Right lobe of liver (tissue), 6 donors: ENCODE measurements at places on chromosomes 3 and 15.

DNA sequence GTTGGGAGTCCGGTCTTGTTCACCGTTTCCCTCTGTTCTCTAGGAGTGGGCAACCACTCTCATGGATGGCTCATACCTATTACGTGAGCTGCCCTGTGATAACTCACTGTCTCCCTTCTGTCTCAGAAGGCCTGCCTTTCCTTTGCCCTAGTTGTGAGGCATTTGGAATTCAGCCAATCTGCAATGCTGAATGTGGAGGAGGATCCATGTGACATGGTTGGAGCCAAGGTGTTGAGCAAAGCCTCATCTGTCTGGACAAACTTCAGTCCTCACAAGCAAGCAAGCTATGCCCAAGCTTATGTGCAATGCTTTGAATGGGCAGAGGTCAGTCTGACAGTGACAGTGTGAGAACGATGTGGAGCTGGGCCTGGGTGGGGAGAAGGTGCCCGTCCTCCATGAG, 37.8 kb upstream of the ATP10A start:
- no peak for DNase-seq

GRCh38 chr15:46270481-46271147, 635.8 kb downstream of the SQOR start:
- DNase-seq, result no peak

DNA sequence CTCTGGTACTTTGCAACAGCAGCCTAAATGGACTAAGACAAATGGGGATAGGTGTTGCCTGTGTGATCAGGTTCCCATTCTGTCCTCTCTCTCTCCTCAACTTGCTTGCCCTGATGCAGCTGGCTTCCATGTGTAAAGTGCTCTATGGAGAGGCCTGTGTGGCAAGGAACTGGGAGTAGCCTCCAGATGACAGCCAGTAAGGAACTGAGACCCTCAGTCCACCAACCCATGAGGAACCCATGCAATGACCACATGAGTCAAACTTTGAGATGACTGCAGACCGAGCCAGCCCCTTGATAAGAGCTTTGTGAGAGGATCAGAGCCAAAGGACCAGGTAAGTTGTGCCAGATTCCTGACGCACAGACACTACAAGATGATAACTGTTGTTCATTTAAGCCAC, 74.6 kb upstream of the ADPGK start:
- no peak for DNase-seq

DNA sequence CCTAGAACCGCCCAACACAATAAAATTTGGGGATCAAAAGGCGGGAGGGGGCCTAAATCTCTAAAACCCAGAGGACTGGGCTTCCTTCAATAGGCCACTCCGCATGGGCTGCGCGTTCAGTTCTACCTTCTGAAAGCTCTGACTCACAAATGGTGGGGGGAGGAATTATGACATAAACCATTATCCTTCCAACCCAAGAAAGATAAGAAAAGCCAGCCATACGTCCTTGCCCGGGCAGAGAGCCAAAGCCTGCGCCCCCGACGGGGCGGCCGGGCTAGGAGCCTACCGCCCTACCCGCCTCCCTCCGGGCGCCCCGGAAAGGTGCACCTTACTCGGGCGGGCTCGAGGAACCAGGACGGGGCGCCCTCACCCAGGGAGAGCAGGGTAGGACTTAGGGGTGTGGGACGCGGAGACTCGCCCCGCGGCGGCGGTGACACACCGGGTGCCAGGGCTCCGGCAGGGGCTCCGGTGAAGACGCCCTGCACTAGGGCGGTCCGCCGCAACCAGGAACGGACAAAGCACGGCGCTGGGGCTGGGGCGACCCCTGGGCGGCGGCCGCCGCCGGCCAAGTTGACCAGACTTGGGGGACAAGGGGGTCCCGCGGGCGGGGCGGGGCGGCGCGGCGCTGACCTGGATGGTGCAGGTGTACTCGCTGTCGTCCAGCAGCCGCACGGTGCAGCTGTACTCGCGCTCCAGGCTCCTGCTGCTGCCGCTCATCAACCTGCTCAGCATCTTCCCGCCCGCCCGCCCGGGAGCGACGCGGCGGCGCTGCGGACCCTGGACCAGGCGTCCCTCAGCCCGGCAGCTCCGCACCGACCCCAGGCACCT, 534 bp downstream of the FRMD5 start:
- peak; percentile 23 for DNase-seq

DNA sequence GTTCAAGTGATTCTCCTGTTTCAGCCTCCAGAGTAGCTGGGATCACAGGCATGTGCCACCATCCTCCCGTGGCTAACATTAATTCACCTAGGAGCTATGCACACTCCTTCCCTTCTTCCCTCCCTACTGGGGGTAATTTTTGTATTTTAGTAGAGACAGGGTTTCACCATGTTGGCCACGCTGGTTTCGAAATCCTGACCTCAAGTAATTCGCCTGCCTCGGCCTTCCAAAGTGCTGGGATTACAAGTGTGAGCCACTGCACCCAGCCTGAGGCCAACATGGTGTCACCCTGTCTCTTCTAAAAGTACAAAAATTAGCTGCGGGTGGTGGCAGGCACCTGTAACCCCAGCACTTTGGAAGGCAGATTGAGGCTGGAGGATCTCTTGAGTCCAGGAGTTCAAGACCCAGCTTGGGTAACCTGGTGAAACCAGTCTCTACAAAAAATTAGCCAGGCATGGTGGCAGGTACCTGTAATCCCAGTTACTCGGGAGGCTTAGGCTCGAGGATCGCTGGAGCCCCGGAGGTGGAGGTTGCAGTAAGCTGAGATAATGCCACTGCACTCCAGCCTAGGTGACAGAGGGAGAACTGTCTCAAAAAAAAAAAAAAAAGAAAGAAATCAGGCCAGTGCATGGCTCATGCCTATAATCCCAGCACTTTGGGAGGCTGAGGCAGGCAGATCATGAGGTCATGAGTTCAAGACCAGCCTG, 6.1 kb downstream of the RNU5B-1 start:
- DNase-seq, result no peak

DNA sequence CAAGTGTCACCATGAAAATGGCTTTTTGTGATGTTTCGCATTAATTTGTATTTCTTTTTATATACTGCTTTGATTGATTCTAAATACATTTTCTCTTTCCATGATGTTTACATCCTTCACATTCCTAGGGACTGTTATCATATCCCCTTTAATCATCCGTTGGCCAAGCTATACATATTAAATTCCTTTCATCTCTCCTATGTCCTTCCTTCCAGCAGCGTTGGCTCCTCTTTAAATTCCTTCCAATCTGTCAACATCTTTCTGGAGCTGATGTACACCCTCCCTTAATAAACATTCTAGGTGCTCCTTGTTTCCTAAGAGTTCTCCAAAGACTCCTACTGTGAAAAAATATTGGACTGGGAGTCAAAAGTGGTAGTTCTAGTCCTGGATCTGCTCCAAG, 87.8 kb downstream of the IGF2BP2 start:
- DNase-seq, result no peak

DNA sequence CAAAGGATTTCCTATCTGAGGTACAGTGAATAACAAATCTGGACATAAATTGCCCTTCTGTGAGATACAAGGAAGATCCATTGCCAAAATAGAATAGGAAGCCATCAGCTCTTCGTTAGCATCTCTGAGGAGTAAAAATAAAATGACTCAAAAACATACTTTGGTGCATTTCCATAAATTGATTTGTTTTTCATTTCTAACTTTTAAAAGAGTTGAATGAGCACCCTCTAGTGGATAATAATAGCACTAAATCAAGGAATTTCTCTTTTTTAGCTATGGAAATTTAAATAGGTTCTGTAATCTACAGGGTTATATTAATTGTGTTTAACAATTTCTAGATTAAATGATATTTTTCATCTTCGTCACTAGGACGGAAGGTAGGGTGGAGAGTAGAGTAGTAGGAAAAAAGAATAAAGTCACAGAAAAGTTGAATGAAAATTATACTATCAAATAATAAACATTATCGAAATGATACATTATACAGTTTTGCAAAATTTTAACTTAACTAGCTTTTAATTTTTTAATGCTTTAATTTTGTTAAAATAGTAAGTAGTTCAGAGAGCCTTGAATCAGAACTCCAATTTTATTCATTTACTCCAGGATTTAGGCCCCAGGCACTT, 6.4 kb downstream of the NSUN3 start:
- DNase-seq, result no peak

DNA sequence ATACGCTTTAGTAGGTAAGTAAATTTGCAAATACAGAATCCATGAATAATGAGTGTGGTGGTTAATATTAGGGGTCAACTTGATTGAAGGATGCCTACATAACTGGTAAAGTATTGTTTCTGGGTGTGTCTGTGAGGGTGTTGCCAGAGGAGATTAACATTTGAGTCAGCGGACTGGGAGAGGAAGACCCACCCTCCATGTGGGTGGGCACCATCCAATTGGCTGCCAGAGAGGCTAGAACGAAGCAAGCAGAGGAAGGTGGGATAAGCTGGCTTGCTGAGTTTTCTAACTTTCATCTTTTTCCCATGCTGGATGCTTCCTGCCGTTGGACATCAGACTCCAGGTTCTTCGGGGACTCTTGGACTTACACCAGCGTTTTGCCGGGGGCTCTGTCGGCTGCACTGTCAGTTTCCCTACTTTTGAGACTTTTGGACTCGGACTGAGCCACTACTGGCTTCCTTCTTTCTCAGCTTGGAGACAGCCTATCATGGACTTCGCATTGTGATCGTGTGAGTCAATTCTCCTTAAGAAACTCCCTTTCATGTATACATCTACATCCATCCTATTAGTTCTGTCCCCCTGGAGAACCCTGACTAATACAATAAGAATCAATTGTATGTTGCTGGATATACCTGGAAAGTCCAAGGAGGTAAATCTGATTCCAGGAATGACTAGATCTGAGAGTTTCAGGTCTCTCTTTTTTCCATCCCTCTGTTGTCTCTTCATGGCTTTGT, 25.8 kb upstream of the NEDD4 start:
- no peak for DNase-seq

DNA sequence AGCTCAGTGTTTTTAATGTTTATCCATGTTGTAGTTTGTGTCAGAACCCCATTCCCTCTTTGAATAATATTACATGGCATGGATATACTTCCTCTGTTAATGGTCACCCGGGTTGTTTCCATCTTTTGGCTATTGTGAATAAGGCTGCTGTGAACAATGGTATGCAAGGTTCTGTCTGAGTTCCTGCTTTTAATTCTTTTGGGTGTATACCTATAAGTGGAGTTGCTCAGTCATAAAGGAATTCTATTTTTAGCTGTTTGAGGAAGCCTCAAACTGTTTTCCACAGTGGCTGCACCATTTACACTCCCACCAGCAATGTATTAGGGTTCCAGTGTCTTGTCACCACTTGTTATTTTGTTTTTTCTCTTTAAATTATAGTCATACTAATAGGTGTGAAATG, 99.6 kb downstream of the SLC25A26 start:
- no peak for DNase-seq

GRCh38 chr15:61951949-61952348, 108.3 kb downstream of the VPS13C start:
- no peak for DNase-seq

DNA sequence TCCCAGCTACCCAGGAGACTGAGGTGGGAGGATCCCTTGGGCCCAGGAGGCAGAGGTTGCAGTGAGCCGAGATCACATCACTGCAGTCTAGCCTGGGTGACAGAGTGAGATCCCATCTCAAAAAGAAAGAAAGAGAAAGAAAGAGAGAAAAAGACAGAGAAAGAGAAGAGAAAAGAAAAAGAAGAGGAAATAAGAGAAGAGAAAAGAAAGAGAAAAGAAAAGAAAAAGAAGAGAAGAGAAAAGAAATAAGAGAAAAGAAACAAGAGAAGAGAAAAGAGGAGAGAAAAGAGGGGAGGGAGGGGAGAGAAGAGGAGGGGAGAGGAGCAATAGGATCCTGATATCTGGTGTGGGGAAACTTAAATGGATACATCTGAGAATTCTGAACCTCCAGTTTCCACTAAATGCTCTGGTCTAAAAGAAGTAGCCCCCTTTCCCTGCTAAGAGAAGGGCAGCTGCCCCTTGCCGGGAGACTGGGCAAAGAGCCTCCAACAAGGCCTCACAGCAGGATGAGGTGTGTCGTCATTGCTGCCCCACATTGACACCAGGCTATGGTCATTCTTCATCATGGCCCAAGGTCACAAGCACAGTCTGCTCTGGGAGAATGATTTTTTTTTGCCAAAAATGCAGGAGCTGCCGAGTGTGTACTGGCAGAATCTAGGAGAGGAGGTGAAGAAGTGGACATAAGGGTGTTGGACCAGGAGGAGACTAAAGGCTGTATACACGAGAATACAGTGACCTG, 21.1 kb upstream of the COMMD4 start:
- DNase-seq, result no peak

GRCh38 chr3:46269556-46269955, 27.3 kb downstream of the CCR3 start:
- DNase-seq, result no peak
